ENCODE measurements at places on chromosomes 5 and 9. TPM values are rescaled to one million over a fixed set of nuclear protein-coding genes. Genes with fewer than 3 reads are reported as not detected.

The LRRC19 gene
- polyA plus RNA-seq, result 14.9 TPM

The BTNL9 gene
- 8.0 TPM for polyA plus RNA-seq

The OTP gene
- not detected for polyA plus RNA-seq

The SHISAL2B gene
- not detected for polyA plus RNA-seq

The RASEF gene
- 1.5 TPM for polyA plus RNA-seq

The IFNA2 gene
- not detected for polyA plus RNA-seq

The CCNJL gene
- polyA plus RNA-seq, result 6.5 TPM

The SCGB3A2 gene
- not detected for polyA plus RNA-seq

The PRDM9 gene
- not detected for polyA plus RNA-seq

The PCDHGC3 gene
- polyA plus RNA-seq, result 121 TPM

The GADD45G gene
- polyA plus RNA-seq, result 2.6 TPM

The SIT1 gene
- polyA plus RNA-seq, result 0.46 TPM

Measured in left renal pelvis (tissue), 4 donors.